CD4-positive, alpha-beta T cell treated with Interleukin-15 for 4 hours (primary cell): ENCODE measurements at places on chromosomes 1 and 21.

DNA sequence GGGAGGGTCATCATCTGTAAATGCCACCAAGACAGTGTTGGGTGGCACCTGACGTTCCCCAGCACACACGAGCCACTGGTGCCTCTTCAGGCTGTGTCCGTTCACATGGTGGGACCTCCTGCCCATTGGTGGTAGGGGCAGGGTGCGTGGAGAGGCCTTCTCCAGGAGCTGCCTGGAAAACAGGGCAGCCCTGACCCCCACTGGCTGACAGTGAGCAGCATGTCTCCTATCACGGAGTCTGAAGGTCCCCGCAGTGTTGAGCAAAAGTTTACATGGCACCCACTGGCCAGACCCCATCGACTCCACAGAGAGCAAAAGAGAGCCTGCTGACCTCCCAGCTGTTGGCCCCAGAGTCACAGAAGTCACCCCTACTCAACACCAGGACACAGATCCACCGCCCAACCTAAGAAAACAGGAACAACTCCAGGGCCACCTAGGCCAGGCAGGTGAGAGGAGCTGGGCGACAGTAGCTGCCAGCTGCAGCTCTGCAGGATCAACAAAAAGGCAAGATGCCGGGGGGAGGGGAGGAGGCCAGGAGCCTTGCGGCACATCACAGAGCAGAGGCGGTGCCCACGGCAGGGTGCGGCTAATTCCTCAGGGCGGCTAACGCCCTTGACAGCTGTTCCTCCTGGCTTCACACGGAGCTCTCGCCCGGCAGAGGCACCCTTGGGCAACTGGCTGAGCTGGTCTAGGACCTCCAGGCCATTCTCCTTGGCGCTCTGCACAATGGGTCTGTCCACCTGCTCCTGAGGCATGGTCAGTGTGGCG lies 14.4 kb upstream of the IFI6 start:
- DNase-seq: no peak

DNA sequence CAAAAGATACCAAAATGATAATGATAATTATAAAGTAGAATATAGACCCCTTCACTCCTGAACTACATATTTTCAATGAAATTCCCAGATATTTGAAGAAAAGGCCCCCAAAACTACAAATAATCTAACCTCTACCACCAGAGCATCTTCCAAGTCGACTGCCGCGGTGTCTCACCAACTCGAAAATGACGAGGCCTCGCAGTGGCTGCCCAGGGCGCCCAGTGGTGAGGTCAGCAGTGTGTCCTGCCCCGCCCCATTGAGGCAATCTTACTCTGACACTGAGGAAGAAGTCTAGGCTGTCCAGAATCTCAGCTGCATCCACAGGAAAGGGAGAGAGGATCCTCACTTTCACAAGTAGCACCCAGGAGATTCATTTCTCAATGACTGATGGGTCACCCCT lies 5.2 kb downstream of the DUSP10 start:
- no peak for DNase-seq

DNA sequence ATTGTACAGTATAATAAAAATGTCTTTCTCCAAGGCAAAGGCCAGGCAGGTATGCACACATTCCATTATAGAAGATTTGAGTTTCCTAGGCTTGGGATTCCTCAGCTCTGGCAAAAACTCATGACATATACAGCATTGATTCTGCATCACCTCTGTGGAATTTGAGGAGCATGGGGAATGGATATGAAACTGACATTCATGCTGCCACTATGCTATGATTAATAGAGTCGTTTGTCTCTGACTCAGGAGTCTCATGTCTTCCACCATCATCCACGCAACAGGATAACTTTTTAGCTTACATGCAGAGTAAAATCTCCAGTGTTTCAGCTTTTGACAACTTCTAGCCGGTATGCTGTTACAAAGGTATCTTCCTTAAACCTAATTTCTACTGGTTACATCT lies 49.8 kb upstream of the ADORA3 start:
- DNase-seq: no peak

DNA sequence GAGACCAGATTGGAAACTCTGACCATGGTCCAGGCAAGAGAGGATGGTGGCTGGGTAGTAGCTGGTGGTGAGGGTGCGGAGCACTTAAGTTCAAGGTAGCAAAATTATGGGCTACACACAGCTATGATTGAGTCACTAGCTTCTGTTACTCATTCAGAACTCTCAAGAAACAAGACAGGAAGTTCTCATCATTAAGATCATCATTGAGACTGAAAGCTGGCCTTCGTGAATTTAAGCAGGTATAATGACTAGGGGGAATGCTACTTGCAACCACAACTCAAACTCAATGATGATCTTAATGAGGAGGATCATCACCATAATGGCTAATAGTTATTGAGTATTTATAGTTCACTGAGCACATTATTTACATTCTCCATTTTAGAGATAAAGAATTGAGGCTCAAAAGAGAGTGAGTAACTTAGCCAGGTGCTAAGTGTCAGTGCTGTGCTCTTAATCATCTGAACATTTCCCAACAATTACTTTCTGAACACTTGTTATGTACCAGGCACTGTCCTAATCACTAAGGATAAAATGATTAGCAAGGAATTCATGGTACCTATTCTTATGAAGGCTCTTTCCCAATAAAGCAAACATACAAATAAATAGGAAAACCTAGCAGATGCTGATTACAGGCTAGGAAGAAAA lies 286.3 kb upstream of the C1orf105 start:
- DNase-seq: no peak

GRCh38 chr1:119946724-119947123 lies 50.4 kb upstream of the ADAM30 start:
- DNase-seq: no peak

- no peak for DNase-seq
Observed at GRCh38 chr1:215397106-215397505, 170.0 kb upstream of the KCTD3 start.

GRCh38 chr1:178973652-178974101 lies 52.0 kb upstream of the FAM20B start:
- DNase-seq: no peak

GRCh38 chr1:156584813-156585212 lies 5.3 kb downstream of the TTC24 start:
- DNase-seq: no peak

GRCh38 chr1:54287176-54287650 lies 87.2 kb downstream of the MRPL37 start:
- DNase-seq: peak; percentile 49

DNA sequence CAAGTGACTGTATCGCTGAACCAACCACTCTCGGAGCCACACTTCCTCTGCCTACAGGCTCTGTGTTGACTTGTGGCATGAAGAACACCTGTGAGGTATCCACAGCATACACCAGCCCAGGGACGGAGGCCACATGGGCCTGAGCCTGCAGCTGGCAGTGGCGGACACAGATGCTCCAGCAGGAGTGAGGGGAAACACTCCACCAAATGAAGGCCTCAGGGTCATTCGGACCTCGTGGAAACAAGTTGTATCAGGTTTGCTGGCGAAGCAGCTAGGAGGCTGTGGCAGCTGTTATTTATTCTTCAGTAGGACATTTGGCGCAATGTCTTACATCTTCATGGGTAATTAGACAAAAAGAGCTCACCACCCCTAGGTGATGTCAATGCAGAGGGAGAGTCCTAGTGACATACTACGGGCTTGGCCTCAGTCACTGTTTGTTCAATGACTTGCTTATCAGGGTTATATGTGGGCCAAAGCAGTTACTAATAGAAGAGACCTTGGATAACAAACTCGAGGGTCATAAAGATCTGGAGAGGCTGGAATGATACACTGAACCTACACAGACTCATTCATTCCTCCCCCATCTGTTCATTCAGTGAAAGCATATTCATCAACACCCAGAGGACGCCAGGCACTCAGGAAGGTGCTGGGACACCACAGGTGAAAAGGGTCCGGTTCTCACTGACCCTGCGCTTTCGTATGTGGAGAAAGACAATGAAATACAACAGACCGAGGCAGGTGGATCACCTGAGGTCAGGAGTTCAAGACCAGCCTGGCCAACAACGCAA lies 11.6 kb upstream of the ETS2 start:
- no peak for DNase-seq

GRCh38 chr1:82515650-82516049 lies 714.9 kb downstream of the ADGRL2 start:
- DNase-seq: no peak

GRCh38 chr1:225474986-225475820 lies 47.4 kb upstream of the LBR start:
- peak; percentile 45 for DNase-seq

- no peak for DNase-seq
Observed at GRCh38 chr21:46118316-46119143, 20.6 kb downstream of the COL6A2 start.

GRCh38 chr1:243642936-243643335 lies 207.1 kb downstream of the AKT3 start:
- no peak for DNase-seq

GRCh38 chr1:230186874-230187273 lies 119.8 kb downstream of the GALNT2 start:
- no peak for DNase-seq

DNA sequence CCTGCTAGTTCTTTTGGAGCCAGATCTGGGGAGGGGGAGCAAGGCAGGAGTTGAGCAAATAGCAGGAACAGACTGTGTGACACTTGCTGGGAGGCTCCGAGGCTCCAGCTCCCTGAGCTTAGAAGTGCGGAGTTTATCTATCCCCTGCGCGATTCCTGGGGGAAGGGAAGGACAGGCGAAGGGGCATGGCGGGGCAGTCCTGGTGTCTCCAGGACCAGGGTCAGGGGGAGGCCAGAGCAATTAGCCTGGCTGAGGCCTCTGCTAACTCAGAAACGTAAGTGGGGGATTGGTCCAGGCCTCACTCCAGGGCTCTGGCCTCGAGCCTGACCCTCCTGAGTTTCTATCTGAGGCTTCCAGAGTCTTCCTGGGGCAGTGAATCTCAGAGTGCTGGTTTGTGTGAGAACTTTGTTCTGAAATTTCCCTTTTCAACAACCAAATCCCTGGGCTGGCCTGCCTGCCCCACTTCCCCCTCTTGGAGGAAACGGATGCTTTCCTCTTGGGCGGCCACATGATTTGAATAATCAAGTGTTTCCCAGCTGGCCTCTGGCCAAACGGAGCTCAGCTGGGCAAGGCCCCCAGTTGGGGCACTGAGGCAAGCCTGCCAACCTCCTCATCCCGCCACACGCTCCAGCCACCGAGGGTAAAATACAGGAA lies 15.6 kb downstream of the ALPL start:
- no peak for DNase-seq

DNA sequence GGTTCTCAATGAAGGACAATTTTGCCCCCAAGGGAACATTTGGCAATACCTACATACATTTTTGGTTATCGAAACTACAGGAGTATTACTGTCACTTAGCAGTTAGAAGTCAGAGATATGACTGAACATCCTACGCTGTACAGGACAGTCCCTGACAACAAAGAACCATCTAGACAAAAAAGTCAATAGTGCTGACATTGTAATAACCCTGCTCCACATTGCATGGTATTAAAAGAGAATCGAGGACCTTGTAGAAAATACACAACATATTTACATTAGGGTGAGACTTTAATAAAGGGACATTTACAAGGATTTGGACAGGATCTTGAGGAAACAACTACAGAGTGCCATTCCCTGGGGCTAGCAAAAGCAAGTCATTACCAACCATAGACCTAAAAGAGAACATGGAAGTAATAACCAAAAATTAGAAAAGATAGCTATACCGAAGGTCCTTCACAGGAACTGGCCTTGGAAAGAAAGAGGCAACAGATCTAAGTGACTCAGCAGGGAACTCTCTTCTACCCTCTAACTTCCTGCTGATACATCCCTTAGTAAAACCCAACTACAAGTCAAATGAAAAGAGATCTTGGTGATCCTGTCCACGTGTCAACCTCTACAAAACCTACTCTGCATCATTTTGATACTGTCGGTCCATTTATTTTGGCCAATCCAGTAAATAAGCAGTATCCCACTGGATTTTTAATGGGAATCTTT lies 40.2 kb downstream of the ANGPTL3 start:
- DNase-seq: no peak

DNA sequence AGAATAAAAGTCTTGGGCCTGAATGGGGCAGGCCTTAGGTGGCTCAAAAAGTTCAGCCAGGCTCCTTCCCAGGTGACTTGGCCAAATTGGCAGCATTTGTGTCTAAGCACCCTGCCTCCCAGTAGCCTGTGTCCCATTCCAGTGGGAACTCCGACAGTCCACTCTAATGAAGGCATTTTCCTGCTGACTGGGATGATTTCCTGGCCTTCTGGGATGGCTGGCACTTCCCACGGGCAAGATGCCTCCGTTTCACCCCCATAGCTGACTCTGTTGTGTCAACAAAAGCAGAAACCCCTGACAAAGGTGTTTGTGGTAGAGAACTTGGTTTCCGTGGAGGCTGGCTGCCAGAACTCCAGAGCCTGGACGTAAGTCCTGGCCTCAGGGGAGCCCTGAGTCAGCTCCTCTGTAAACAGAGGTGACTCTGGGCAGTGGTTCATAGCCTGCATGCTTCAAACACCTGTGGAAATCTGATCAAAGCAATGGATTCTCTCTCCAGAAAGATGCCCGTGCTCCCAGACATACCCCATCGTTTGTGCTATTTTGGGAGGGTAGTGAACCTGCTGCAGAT lies 36.6 kb downstream of the WNT3A start:
- no peak for DNase-seq

DNA sequence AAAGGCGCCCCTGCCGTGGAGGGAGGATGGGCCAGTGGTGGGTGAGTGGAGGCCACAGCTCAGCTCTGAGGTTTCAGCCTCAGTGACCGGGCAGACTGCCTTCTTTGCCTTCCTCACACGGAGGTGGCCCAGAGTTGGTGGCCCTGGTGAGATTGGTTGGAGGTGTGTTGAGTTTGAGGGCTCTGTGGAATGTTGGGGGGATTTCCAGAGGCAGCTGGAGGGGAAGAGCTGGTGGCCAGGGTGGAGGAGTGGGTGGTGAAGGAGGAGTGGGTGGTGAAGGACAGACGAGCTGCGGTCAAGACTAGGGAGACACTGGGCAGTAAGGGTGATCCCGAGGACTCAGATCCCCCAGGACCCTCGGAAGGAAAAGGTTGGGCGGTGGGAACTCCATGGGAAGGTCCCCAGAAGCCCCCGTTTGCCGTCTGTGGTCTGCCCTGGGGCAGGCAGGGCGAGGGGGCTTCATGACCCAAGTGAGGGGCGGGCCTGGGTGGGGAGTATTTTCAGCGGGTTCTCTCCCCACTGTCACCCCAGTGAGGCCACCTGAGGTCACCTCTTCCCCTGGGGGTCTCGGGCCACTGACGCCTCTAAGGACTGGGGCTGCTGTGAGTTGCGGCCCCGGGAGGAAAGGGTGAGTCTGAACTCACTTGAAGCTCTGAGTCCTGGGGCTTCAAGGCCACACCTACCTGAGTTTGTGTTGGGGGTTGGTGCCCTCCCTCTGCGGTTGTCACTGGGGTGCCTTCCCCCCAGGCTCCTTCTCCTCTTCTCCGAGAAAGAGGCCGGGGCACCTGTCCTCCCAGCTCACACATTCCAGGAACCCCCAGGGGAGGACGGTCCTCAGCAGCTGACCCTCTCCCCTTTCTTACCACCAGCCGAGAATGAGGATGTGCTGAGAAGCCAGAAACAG lies 22.7 kb upstream of the PIK3CD start:
- peak; percentile 78 for DNase-seq
